Naive thymus-derived CD4-positive, alpha-beta T cell (primary cell): ENCODE measurements at places on chromosomes 1 and 21. TPM values are rescaled to one million over a fixed set of nuclear protein-coding genes. Genes with fewer than 3 reads are reported as not detected.

MOB3C gene
- 9.3 TPM for polyA plus RNA-seq

CIART gene
- 2.0 TPM for polyA plus RNA-seq

SESN2 gene
- polyA plus RNA-seq: 2.3 TPM

OLFML3 gene
- not detected for polyA plus RNA-seq

LIN28A gene
- not detected for polyA plus RNA-seq

KCNJ10 gene
- polyA plus RNA-seq: 0.29 TPM
